ENCODE measurements at places on chromosomes 6 and 20. TPM values are rescaled to one million over a fixed set of nuclear protein-coding genes. Genes with fewer than 3 reads are reported as not detected.

GRCh38 chr6:56922645-56923044, 32.3 kb upstream of the BEND6 start:
- DNase-seq = no peak

DNA sequence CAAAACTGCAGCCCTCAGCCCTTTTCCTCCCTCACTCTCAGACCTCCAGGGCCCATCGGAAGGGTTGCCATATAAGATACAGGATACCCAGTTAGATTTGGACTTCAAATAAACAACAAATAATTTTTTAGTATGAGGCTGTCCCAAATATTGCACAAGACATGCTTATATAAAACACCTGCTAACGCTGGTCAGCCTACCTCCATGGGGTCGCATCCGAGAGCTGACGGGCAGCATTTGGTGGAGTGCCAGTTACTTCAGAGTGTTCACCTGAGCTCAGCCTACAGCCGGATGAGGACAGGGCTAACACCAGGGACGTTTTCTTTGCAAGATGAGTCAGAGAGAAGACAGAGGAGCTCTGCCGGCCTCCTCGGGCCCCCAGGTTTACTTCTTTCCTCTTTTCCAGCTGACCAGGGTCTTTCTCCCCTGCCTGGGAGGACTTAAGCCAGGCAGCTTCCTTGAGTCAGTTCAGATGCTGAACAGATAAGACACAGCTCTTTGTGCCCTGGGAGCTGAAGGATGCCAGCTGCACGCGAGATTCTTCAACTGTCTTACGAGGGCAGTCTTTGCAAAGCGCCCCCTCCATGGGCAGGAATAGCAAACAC, 141.2 kb upstream of the KCNG1 start:
- no peak for DNase-seq

GRCh38 chr20:3887876-3888620, 1.1 kb upstream of the PANK2 start:
- DNase-seq = peak; percentile 1

DNA sequence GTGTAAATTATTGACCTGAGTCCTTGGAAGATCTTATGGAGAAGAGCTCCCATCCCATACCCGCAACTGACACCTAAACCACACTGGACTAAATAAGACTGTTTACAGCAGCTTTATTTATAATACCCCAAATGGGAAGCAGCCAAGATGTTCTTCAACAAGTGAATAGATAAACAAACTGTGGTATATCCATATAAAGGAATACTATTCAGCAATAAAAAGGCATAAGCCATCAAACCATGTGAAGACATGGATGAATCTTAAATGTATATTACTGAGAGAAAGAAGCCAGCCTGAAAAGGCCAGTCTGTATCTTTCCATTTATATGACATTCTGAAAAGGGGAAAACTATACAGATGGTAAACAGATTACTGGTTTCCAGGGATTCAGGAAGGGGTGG, 212.7 kb downstream of the TPBG start:
- no peak for DNase-seq

- DNase-seq = no peak
Measured at GRCh38 chr20:63132131-63132714, 83.7 kb downstream of the YTHDF1 start.

- no peak for DNase-seq
Measured at GRCh38 chr6:39281312-39281980, 32.8 kb downstream of the KCNK17 start.

DNA sequence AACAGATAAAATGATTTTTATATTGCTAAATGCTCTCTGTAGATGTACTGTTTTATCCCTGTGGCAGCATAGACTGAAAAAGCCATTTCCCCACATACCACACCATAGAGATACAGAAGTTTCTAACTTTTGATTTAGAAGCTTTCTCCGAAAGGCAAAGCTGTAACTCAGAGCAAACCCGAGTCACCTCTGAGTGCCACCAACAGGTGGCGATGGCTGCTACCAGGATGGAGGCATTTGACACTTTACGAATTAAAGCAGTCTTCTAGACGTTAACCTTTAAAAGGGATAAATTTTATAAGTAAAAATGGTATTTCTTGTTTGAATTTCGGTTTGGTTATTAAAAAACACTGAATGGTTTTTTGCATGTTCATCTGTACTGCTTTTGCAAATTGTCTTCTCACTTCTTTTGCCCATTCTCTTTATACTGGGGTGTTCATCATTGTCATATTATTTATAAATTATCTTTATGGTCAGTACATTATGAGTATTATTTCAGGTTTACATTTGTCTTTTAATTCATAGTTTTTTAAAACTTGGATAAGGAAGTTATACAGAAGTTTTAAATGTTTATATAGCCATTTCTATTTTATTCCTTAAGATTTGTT, 201.0 kb upstream of the CEP162 start:
- no peak for DNase-seq

GRCh38 chr20:51128198-51128597, 105.3 kb upstream of the KCNG1 start:
- no peak for DNase-seq

DNA sequence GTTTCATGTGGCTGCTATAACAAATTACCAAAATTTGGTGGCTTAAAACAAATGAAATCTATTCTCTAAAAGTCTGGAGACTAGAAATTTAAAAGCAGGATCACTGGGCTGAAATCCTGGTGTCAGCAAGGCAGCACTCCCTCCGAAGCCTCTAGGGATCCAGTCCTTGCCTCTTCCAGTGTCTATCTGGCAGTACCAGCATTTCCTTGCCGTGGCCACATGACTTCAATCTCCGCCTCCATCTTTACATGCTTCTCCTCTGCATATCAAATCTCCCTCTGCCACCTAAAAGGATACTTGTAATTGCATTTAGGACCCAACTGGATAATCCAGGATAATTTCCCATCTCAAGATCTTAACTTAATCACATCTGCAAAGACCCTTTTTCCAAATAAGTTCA, 30.2 kb downstream of the ARHGAP18 start:
- DNase-seq = no peak

DNA sequence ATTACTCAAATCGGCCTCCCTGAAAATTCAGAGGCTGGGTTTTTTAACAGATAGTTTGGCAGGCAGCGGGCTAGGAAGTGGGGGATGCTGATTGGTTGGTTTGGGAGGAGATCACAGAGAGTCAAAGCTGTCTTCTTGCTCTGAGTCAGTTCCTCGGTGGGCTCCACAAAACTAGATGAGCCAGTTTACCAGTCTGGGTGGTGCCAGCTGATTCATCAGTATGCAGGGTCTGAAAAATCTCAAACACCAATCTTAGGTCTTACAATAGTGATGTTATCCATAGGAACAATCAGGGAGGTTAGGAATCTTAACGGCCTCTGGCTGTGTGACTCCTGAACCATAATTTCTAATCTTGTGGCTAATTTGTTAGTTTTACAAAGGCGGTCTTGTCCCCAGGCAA, 190.7 kb downstream of the C6orf118 start:
- DNase-seq = no peak

DNA sequence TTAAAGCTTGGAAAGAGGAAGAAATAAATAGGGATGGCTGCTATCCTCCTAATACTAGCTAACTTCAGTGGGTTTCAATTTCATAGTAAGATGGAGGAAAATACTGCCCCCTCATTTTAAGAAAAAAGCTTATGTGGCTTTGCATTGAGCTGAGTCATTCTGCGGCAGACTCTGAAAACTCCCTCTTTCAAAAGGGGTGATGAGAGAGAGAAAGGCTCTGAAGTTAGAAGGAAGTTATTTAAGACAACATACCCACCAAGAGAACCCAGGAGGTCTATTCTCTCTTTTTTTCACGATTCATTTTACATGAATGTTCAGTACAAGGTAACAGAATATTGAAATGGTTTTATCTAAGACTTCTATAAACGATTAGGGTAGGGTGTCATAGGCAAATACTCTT, 4.5 kb downstream of the PRDM13 start:
- no peak for DNase-seq

PPIL6 gene
- 2.3 TPM for total RNA-seq

SIRPD gene
- 1.1 TPM for total RNA-seq

RWDD2A gene
- 4.8 TPM for total RNA-seq

LY6G6F gene
- not detected for total RNA-seq

OXT gene
- not detected for total RNA-seq

All from omental fat pad (tissue), 4 donors.